ENCODE measurements at places on chromosomes 1 and 21.

GRCh38 chr1:17569200-17570139, 30.0 kb downstream of the ARHGEF10L start:
- DNase-seq: no peak

DNA sequence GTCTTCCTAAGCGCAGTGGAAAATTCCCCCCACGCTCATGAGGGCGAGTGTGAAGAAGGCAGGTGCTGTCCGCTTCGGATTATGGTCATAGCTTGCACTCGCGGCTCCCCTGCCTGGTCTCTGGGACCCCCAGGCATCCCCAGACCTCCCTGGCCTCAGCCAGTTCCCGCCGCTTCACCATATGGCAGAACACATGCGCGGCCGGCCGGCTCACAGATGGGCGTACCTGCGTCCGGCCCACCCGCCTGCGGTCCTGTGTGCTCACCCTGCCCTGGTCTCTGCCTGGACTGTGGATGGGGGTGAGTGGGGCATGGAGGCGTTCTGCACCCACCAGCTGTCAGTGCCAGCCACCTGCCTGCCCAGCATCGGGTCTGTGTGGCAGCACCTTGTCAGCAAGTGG, 34.1 kb downstream of the PRKCZ start:
- DNase-seq: no peak

DNA sequence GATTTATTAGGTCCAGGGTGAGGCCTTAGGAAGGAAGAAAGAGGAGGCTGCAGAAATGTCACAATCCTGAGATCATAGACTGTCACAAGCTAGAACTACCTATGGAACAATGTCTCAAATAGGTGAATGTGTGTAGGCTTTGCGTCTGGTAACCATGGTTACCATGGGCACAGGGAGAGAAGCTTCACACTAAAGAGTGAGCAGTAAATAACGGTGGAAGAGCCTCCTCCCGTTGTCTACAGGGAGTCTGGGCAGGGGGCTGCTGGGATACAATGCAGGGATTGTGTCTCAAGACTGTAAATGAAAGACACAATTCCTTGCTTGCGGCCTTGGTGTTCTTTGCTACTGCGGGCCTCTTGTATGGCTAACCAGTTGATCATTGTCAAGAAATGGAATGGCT, 28.2 kb upstream of the KCNJ6 start:
- no peak for DNase-seq

GRCh38 chr1:184860985-184861754, 106.5 kb upstream of the EDEM3 start:
- no peak for DNase-seq

GRCh38 chr1:44314452-44314851, 40.6 kb downstream of the ERI3 start:
- no peak for DNase-seq
